ENCODE measurements at places on chromosomes 3 and 15.
A peak's percentile ranks its signal among the peaks of the same experiment; 100 is the strongest.

GRCh38 chr3:71498543-71498942, 85.0 kb downstream of the FOXP1 start:
- no peak for DNase-seq

DNA sequence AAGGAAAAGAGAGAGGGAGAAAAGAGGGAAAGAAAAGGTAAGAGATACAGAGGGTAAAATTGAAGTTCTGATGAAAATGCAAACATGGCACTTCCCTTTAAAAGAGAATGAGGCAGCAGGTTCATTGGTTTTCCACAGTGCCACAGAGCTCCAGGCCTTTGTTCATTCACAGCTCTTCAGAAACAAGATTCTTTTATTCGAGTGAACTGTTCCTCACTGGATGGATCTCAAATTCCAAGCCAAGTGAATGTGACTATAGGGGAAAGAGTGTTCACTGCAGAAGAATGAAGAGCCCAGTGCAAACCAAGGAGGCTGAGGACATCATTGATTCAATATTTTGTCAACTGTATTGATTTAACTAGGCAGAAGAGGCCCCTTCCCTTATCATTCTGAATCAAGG, 280.3 kb upstream of the PROK2 start:
- DNase-seq = peak; percentile 57

GRCh38 chr3:52039846-52040245, 16.5 kb downstream of the DUSP7 start:
- peak; percentile 99 for DNase-seq

DNA sequence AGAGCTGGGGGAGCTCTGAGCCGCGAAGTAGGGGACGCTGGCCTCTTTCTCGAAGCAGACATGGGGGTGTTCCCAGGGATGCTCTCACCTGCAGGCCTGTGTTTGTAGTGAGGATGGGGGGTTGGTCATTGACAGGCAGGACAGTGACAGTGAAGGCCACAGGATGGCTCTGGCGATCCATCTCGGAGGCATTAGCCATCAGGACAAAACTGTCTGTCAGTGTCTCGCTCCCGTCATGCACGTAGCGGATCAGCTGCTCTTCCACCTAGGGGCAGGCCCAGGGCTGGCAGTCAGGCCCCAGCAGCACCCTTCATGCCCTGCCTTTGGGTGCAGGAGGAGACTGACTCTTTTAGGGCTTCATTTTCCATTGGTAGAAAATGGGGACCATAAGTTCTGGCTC, 28.0 kb downstream of the CSPG4 start:
- no peak for DNase-seq

GRCh38 chr3:112409041-112409440, 76.1 kb downstream of the CD200 start:
- DNase-seq = no peak

DNA sequence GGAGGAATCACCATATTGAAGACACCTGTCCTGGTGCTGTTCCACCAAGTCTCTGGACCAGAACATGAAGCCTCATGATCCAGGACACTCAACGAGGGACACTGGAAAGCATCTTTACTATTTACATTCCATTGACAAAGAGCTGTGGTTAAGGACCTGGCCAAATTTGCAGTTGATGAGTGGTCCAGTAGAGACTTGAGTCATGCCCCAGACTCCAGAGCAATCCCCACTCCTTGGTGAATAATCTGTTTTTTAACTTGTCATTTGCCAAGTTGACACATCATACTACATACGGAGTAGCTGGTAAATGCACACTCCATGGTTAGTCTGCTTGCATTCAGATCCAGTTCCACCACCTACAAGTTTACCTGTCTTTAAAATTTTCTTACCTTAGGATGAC, 1.2 kb upstream of the COL6A6 start:
- no peak for DNase-seq

DNA sequence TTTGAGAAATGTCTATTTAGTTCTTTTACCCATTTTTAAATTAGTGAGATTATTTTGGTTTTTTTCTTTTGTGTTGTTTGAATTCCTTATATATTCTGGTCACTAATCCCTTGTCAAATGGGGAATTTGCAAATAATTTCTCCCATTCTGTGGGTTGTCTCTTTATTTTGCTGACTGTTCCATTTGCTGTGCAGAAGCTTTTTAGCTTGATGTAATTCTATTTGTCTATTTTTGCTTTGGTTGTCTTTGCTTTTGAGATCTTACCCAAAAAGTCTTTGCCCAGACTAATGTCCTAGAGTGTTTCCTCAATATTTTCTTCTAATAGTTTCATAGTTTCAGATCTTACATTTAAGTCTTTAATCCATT, 472.9 kb downstream of the TBL1XR1 start:
- no peak for DNase-seq

GRCh38 chr3:149384911-149385321, 7.5 kb upstream of the TM4SF1 start:
- DNase-seq = no peak

DNA sequence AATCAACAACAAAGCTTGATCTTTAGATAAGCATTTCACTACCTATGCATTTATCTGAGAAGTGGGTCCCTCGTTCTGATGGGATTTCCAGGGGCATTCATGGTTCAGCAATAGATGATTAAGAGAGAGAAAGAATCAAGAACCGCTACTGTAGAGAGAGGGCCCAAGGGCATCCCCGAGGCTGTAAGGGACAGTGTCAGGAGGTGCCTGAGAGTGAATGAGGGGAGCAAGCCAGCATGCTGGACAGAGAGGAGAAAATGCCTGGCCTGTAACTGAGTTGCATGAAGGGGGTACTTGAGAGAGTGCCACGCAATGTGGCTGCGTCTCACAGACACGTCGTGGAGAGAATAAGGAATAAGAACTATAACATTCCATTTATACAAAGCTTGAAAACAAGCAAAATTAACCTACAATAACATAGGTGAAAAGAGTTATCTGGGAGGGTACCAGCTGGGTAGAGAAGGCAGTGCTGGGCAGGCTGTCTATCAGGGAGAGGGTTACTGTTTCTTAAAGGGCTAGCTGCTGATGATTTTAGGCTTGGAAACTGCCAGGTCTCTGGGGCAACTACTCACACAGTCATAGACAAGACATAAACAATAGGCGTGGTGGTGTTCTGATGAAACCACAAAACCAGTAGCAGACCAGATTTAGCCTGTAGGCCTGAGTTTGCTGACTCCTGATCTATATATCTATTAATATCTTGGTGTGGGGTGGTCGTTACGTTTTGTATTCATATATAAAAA, 374.6 kb upstream of the CFAP20DC start:
- DNase-seq = no peak

GRCh38 chr3:14691719-14692118, 16.8 kb downstream of the C3orf20 start:
- no peak for DNase-seq

- peak; percentile 15 for DNase-seq
Measured at GRCh38 chr15:83613714-83614113, 40.2 kb upstream of the ADAMTSL3 start.

DNA sequence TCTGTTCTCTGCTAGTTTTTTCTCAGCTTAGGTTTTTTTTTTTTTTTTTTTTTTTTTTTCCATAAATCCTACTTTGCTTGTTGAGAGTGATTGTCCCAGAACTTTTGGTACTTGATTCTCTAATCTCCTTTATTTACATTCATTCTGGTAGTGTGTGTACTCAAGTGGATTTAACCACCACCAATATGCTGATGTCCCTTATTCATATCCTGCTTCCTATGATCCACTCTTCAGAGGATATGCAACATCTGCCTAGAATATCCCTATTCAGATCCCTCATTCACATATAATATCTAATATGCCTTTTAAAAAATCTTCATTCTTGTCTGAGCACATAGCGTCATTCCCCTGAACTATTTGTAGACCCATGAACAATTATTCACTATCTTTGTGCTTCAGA, 342.9 kb downstream of the VGLL3 start:
- no peak for DNase-seq

DNA sequence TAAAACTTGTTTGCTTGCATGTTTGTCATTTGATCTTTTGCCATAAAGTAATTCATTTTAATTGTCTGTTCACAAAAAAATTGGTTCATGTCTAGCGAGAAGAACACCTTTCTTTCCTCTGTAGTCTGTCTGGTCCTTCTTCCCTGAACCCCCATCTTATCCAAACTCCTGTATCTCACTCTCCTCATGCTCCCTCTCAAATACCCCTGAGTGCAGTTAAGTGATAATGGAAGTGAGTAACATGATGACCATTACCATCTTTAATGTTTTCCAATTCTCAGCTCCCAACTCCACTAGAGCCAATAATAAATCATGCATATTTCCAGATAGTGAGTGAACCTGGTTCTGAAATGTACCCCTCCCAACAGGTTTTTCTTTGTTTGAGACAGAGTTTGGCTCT, 14.2 kb upstream of the KCNMB3 start:
- DNase-seq = no peak

DNA sequence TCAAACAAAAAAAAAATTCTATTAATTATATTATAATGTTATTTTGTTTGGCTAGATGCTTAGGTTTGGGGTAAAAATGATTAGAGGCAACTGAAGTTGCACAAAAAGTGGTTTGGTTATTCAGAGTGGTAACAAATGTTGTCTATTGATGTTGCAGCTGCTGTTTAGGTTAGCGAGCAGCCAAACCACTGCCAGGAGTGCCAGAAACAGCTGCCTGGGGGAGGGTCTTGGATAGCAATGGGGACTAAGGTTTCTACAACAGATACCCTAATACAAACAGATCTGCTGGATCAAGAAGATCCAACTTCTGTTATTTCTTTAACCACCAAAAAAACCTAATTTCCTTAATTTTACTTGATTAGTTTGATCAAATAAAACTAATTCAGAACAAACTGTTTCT, 26.6 kb downstream of the BTLA start:
- DNase-seq = no peak

- DNase-seq = no peak
Measured at GRCh38 chr3:10927551-10927950, 65.0 kb upstream of the SLC6A1 start.

GRCh38 chr3:94303897-94304296, 241.0 kb downstream of the NSUN3 start:
- peak; percentile 42 for DNase-seq

- DNase-seq = no peak
Measured at GRCh38 chr15:89475661-89476060, 20.7 kb downstream of the RHCG start.

GRCh38 chr3:117285737-117286136, 576.2 kb downstream of the TUSC7 start:
- DNase-seq = no peak

GRCh38 chr3:146163584-146163983, 2.6 kb upstream of the PLOD2 start:
- no peak for DNase-seq

DNA sequence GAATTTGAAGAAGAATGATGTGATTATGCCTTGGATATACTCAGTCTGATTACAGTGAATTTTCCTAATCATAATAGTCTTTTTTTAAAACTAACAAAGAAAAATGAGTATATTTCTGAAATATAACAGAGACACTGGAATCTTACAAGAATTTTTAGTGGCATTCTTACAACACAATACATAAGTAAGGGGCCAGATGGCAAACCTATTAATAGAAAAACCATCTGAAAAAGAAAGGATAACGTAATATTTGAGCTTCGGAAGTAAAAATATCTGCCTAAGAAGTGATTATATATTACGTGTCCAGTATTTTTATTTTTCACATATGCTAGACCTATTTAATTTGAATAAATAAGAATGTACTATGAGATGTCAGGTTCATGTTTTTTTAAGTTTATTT, 452.8 kb downstream of the NAALADL2 start:
- no peak for DNase-seq

- no peak for DNase-seq
Measured at GRCh38 chr15:59051873-59052861, 52.8 kb upstream of the CCNB2 start.

DNA sequence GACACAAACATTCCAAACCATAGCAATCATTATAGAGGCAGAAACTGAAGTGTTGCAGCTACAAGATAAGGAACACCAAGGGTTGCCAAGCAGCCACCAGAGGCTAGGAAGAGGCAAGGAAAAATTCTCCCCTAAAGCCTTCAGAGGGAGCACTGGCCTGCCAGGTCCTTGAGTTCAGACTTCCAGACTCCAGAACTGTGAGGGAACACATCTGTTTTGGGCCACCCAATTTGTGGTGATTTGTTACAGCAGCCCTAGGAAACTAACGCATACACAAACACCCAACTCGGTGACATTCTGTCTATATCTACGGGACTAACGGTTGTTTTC, 54.6 kb downstream of the MB21D2 start:
- no peak for DNase-seq

Measured in putamen (tissue), 1 donor.